Glutamatergic neuron (in vitro differentiated cells): ENCODE measurements at places on chromosomes 16 and 17. TPM values are rescaled to one million over a fixed set of nuclear protein-coding genes. Genes with fewer than 3 reads are reported as not detected.

DNA sequence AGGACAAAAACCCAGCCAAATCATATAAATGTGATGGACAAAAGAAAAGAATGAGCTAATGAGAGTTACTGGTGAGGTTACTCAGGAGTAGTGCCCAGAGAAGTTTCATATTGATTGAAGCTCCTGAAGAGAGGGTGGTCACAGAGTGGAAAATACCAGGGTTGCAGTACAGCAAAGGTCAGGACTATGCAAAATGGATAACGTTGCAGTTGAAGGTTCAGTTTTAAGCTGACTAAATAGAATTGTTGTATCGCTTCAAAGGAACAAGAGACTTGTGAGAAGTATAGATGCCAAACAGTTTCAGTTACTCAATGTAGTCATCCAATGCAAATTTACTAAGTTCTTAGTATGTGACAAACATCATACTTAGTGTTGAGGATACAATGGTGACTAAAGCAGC is 47.1 kb downstream of the ABCA8 start:
- no peak for DNase-seq
- H3K4me3 ChIP-seq = no peak overlapping the region
- peaks cover 3% of the 10 kb centered on the region for H3K27me3 ChIP-seq
- peaks cover 4% of the 10 kb centered on the region for H3K4me1 ChIP-seq

DNA sequence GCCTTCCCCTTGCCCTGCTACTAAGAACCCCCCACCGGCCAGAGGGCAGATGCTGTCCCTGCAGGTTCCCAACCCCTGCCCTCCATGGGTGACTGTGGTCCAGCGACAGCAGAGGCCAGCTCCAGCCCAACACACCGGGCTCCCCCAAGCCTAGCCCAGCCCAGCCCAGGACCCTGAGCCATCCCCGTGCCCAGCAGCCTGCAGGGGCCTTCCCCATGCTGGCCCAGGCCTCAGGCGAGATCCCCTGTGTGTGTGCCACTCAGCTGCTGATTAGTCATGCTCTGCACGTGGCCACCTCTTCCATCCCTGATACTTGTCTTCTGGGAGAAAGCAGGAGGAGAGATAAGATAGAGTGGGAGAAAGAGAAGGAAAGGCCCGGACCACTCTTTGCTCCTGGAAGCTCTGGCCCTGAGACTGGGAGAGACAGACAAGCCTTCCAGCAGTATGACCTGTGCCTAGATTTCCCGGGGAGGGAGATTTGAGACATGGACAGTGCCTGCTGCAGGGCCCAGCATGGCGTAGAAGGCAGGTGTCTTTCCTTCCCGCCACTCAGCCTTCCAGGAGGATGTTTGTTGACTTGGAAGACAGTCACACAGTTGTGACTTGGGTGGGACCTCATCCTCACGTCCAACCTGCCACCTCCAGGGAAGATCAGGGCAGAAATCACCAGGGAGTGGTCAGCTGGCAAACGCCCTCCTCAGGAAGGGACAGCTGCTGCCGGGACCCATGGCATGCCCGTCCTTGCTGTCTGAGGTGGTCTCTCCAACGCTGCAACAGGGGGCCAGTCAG is 41.3 kb upstream of the RASD1 start:
- DNase-seq = no peak
- H3K27ac ChIP-seq = no peak overlapping the region
- peaks cover 13% of the 10 kb centered on the region for H3K27me3 ChIP-seq
- H3K4me3 ChIP-seq = no peak overlapping the region
- peaks cover 10% of the 10 kb centered on the region for H3K4me1 ChIP-seq

- peaks cover 10% of the 10 kb centered on the region for H3K27me3 ChIP-seq
- DNase-seq = no peak
- no peak overlapping the region for H3K4me3 ChIP-seq
- no peaks in the 10 kb centered on the region for H3K36me3 ChIP-seq
- no peaks in the 10 kb centered on the region for H3K4me1 ChIP-seq
Observed at GRCh38 chr17:78142119-78142861, 3.9 kb upstream of the C17orf99 start.

- H3K36me3 ChIP-seq = no peaks in the 10 kb centered on the region
- H3K4me1 ChIP-seq = no peaks in the 10 kb centered on the region
- DNase-seq = no peak
- no peak overlapping the region for H3K27ac ChIP-seq
- no peak overlapping the region for H3K4me3 ChIP-seq
Observed at GRCh38 chr16:69363281-69363717, 11.7 kb upstream of the TMED6 start.

SMIM36 gene
- total RNA-seq = not detected

- no peak for DNase-seq
- H3K27me3 ChIP-seq = no peaks in the 10 kb centered on the region
Observed at GRCh38 chr17:19958023-19958422, 19.6 kb downstream of the AKAP10 start.

DNA sequence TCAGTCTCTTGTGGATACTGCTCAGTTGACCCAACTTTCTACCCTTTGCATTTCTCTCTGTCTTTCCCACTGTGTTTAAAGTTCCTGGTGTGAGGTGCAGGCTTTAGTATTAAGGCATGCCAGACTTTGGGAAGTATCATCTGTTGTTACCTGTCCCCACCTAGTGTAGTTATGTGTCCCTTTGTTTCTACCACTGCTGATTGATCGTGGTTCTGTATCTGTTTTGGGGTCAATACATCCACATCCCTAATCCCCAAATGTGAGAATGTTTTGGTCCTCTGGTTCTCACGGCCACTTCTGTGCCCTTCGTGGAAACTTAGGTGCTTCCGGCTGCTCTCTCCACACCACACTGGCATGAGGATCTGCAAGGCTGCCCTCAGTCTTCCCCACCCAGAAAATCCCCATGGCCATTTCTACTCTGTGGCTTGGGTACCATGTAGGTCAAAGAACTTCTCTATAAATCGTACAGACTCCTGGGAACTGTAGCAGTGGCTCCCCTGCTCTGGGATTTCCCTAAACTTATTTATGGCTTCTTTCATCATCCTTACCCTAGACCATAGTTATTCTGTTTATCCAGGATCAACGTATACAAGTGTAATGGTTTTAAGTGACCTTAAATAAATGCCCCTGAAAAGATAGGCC is 443.2 kb downstream of the XYLT1 start:
- no peak overlapping the region for H3K27ac ChIP-seq
- H3K4me3 ChIP-seq = no peak overlapping the region
- DNase-seq = no peak
- H3K4me1 ChIP-seq = no peaks in the 10 kb centered on the region

- no peaks in the 10 kb centered on the region for H3K36me3 ChIP-seq
- H3K4me1 ChIP-seq = peaks cover 4% of the 10 kb centered on the region
- H3K4me3 ChIP-seq = no peak overlapping the region
Observed at GRCh38 chr16:50685462-50686063, 4.5 kb upstream of the SNX20 start.

GRCh38 chr16:89357055-89357816 is 133.1 kb downstream of the ANKRD11 start:
- H3K4me3 ChIP-seq = peak overlapping the region; percentile 65
- H3K27me3 ChIP-seq = peaks cover 20% of the 10 kb centered on the region
- DNase-seq = peak; percentile 76
- peak overlapping the region; percentile 96 for H3K27ac ChIP-seq

GRCh38 chr17:19534562-19535149 is 1.0 kb downstream of the SLC47A1 start:
- peaks cover 18% of the 10 kb centered on the region for H3K27me3 ChIP-seq
- peak overlapping the region; percentile 67 for H3K4me3 ChIP-seq
- H3K36me3 ChIP-seq = peaks cover 6% of the 10 kb centered on the region
- no peak overlapping the region for H3K27ac ChIP-seq
- DNase-seq = no peak

- no peaks in the 10 kb centered on the region for H3K36me3 ChIP-seq
- H3K27me3 ChIP-seq = peaks cover 2% of the 10 kb centered on the region
- DNase-seq = no peak
- no peak overlapping the region for H3K4me3 ChIP-seq
Observed at GRCh38 chr16:12479751-12480150, 323.9 kb downstream of the CPPED1 start.

- H3K27me3 ChIP-seq = peaks cover 52% of the 10 kb centered on the region
- H3K4me1 ChIP-seq = no peaks in the 10 kb centered on the region
- H3K27ac ChIP-seq = no peak overlapping the region
- no peaks in the 10 kb centered on the region for H3K36me3 ChIP-seq
Observed at GRCh38 chr17:48644910-48645557, 18.9 kb upstream of the HOXB9 start.

- peaks cover 6% of the 10 kb centered on the region for H3K4me1 ChIP-seq
- no peak overlapping the region for H3K4me3 ChIP-seq
- no peaks in the 10 kb centered on the region for H3K27me3 ChIP-seq
- no peak overlapping the region for H3K27ac ChIP-seq
- no peaks in the 10 kb centered on the region for H3K36me3 ChIP-seq
Observed at GRCh38 chr16:12344577-12345343, 368.2 kb downstream of the SNX29 start.

- peaks cover 6% of the 10 kb centered on the region for H3K36me3 ChIP-seq
- H3K4me3 ChIP-seq = no peak overlapping the region
- DNase-seq = no peak
- peaks cover 18% of the 10 kb centered on the region for H3K4me1 ChIP-seq
Observed at GRCh38 chr16:1557576-1557975, 24.1 kb downstream of the TMEM204 start.

- H3K27ac ChIP-seq = no peak overlapping the region
- H3K27me3 ChIP-seq = peaks cover 11% of the 10 kb centered on the region
- no peak for DNase-seq
- H3K4me1 ChIP-seq = peaks cover 26% of the 10 kb centered on the region
Observed at GRCh38 chr17:44792276-44792675, 33.5 kb downstream of the ADAM11 start.

DNA sequence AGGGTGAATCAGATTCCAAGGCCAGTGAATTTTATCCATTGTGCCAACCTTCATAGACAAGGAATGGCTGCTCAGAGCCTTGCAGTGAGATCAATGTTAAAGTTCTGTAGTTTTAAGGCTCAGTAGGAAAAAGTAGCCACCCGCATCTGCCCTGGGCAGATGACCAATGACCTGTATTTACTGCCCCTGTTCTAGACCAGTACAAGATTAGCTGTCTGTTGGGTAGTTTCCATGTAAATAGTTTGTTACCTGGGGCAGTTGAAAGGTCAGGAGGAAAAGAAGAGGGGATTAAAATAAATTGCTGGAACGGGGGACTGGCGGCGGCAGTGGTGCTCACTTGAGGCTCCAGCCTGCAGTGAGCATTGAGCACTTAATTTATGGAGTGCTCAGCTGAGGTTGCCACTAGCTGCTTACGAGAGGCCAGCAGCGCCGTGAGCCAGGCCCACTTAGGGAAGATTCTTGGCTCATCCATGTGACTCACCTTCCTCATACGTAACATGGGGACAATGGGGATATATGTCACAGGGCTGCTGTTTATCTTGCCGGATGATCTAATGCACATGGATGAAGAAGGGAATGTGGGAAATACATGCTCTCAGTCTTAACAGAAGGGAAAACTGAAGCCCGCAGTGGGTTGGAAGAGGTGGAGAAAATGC is 10.7 kb upstream of the NOS2 start:
- no peaks in the 10 kb centered on the region for H3K4me1 ChIP-seq
- H3K36me3 ChIP-seq = peaks cover 7% of the 10 kb centered on the region

GRCh38 chr17:48472411-48473281 is 42.6 kb upstream of the SKAP1 start:
- no peak for DNase-seq
- peaks cover 4% of the 10 kb centered on the region for H3K27me3 ChIP-seq
- H3K36me3 ChIP-seq = no peaks in the 10 kb centered on the region
- H3K4me3 ChIP-seq = no peak overlapping the region

DNA sequence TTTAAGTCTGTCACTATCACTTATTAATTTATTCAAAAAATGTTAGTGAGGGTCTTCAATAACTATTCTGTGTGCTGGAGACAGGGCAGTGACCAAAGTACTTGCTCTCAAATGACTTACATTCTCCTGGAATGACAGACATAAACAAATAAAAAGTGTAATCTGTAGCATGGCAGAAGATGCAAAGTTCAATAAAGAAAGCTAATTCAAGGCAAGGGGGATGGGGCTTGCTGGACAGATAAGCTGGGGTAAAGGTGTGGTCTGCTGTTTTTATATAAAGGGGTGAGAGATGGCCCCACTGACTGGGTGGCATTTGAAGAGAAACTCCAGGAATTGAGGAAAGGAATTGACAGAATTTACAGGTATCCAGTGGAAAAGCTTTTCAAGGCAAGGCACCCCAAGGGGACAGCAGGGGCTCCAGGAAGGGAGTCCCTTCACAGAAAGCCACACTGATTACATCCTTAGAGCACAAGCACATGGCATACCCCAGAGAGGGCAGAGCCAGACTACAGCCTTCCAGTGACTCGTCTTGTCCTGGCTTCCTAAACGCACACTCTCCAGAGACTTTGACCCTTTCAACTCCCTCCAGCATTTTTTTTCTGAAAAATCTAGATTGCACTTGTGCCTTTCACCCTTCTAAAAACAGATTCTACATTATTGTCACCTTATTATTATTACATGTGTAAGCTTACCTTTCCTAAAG is 123.7 kb upstream of the HS3ST3A1 start:
- no peak for DNase-seq
- H3K36me3 ChIP-seq = no peaks in the 10 kb centered on the region
- H3K4me3 ChIP-seq = no peak overlapping the region
- H3K27ac ChIP-seq = no peak overlapping the region
- H3K4me1 ChIP-seq = peaks cover 3% of the 10 kb centered on the region
- H3K27me3 ChIP-seq = no peaks in the 10 kb centered on the region

DNA sequence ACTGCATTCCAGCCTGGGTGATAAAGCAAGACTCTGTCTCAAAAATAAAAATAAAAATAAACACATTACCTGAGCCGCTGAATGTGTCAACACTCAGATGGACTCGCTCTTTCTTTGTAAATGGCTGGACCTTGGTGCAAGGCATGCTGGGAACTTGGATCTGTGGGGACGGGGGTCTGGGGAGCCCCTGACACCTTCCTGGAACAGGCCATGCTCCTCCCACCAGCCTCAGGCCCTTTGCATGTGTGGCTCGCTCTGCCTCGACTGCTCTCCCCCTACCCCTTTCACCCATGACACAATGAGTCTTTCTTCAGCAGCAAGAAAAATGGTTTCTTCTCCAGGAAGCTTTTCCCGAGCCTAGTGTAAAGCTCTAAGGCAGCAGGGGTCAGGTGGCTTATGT is 94.0 kb upstream of the CDH5 start:
- DNase-seq = no peak
- no peak overlapping the region for H3K4me3 ChIP-seq
- peaks cover 16% of the 10 kb centered on the region for H3K36me3 ChIP-seq
- peaks cover 2% of the 10 kb centered on the region for H3K4me1 ChIP-seq
- peaks cover 9% of the 10 kb centered on the region for H3K27me3 ChIP-seq
- H3K27ac ChIP-seq = no peak overlapping the region

DNA sequence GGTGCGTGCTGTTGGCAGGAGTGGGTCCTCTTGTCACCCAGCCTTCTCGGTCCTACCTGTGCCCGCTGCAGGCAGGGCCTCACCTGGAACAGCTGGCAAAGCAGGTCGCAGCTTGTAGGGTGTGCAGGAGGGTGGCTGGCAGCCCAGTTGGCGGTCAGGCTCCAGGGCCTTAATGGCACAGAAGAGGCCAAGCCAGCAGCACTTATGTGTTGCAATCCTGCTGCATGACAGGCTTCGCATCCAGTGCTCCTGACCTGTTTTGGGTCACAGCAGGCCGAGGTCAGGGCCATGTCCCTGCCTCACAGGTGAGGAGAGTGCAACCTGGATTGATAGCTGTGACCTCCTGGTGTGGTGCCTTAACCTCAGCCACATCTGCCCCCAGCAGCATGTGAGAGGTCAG is 31.9 kb downstream of the ZC3H18 start:
- H3K4me1 ChIP-seq = peaks cover 18% of the 10 kb centered on the region
- no peak overlapping the region for H3K27ac ChIP-seq
- no peak for DNase-seq
- H3K27me3 ChIP-seq = peaks cover 2% of the 10 kb centered on the region
- no peak overlapping the region for H3K4me3 ChIP-seq
